ENCODE measurements at places on chromosomes 1 and 21.

DNA sequence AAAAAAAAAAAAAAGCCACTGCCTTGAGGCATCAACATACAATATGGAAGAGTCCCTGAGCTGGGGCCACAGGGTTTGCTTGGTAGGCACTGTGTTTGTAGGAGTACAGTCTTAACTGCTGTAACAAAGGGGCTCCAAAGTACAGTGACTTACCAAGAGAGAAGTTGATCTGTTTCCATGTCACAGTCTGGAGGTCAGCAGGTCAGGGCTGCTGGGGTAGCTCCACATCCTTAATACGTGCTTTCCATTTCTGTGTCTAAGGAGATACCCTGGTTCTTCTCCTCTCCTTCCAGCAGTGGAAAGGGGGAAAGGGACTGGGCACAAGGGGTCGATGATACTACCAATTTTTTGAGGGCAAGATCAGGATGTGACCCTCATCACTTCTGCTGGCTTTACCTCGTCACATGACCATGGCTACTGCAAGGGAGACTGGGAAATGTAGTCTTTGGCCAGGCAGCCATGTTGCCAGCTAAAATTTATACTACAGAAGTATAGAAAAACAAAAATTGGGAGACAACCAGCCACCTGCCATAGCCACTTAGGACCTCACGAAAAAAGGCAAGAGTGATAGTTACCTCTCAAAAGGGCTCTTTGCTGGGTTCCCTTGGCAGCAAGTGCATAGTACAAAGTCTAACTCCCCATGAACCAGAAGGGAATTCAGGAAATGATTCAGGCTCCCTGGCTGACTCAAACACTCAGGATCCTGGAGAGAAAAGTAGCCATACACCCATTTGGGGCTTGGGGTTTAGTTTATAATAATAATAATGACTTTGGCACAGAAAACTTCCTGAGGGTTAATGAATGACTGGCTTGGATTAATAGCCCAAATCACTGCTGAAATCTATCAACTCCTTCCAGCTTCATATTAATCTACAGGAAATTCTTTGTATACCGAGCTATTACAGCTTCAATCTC is 52.7 kb upstream of the ATP5PO start:
- H3K4me1 ChIP-seq: peaks cover 7% of the 10 kb centered on the region
- no peaks in the 10 kb centered on the region for H3K36me3 ChIP-seq
- no peak overlapping the region for H3K27ac ChIP-seq
- no peak overlapping the region for H3K4me3 ChIP-seq

DNA sequence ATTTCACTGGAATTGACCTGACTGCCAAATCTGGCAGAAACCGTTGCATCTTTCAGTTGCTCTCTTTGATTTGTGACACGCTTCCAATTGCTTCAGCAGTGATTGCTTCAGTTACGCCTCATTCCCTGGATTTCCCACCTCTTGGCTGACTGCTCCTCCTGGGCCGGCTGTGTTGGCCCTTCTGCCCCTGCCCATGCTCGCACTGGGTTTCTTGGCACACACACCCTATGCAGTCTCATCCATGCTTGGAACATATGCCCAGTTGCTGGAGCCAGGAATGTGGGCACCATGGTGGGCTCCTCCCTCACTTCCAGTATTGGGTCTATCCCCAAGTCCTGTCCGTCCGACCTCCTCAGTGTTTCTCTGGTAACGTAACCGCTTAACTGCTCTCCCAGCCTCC is 2.2 kb upstream of the ZBTB21 start:
- H3K4me1 ChIP-seq: peaks cover 6% of the 10 kb centered on the region
- H3K27ac ChIP-seq: no peak overlapping the region
- H3K36me3 ChIP-seq: no peaks in the 10 kb centered on the region
- H3K27me3 ChIP-seq: no peaks in the 10 kb centered on the region
- H3K4me3 ChIP-seq: no peak overlapping the region

DNA sequence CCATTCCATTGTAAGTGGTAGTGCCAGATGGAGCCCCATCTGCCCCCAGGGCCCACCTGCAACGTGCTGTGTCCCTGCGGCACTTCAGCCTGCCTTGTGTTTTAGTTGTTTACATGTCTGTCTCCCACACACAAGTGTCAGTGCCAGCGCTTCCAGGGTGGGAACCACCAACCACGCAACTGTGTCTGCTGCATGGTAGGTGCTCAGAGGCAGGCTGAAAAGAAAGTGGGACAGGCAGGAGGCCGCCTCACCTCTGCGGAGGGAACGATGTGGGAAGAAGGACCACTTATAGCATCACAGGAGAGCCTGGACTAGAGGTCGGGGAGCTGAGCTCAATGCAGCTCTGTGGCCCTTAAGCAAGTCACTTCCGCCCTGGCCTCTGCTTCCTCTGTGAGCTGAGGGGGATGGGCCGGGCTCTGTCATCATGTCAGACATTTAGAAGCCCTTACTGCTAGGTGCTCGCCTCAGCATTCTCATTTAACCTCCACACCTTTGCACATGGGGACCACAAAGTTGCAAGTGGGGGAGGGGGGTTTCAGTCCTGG is 17.9 kb downstream of the SLC9A1 start:
- peak; percentile 54 for DNase-seq
- no peaks in the 10 kb centered on the region for H3K27me3 ChIP-seq
- H3K27ac ChIP-seq: peak overlapping the region; percentile 45
- no peak overlapping the region for H3K4me3 ChIP-seq
- no peaks in the 10 kb centered on the region for H3K36me3 ChIP-seq

DNA sequence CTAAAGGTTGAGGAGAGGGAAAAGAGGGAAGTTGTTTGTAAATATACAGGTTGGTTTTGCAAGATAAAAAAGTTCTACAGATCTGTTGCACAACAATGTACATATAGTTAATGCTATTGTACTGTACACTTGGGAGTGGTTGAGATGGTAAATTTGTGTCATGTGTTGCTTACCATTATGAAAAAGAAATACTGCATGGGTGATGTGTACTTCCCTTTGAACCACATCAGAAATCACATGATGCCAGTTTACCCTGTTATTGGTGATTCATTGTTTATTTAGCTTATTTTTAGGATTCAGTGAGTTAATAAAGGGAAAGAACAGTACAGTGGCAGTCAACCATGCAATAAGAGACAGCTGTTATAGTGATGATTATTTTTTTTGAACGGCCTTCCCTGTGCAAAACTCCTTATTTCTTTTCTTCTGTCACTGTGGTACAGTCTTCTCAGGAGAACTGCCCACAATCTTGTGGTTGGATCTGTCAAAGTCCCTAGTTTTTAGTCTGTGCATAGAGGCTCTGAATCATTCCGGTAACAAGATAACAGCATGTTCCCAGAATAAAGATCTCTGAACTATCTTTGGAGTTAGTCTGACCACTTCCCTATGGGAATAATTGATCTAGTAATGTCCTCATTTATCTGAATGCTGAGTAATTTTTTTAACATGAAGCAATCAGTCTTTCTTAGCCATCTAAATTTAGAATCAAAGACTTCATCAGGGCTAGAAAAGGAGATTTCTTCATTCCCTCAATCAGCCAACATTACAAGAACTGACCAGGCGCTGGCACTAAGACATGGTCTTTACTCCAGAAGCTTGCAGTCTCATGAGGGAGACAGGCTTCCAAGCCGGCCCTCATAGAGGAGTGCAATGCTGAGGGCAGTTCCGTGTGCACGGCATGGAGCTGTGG is 84.2 kb downstream of the SH3GLB1 start:
- no peak overlapping the region for H3K4me3 ChIP-seq
- H3K36me3 ChIP-seq: no peaks in the 10 kb centered on the region
- peaks cover 32% of the 10 kb centered on the region for H3K4me1 ChIP-seq
- no peak for DNase-seq
- H3K27ac ChIP-seq: peak overlapping the region; percentile 48

DNA sequence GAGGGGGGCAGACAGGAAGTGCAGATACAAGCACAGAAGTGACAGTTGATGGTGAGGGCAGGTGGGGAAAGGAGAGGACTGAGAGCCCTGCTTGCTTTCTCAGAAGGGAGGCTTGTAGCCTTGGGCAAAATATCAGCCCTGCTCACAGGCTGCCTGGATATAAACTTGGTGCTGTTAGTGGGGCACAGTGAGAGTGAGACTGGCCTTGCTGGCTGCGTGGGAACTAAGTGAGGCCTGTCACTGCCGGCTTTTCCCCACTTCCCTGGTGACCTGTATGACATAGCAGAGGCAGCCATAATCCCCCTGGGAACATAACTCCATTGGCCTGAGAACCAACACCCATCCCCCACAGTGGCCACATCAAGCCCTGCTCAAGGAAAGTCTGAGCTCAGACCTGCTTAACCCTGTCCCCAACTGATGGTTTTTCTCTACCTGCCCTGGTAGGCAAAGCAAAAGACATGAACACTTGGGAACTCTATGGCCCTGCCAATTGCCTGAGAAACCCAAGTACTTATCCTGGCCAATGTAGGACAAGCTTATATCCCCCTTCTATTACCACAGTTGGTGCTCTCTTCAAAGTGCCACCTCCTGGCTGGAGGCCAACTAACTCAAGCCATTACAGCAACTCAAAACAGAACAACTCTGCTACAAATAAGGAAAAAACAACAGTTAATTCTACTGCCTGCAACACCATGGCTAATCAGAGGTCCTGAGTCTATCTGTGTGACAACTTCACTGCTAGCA is 472.7 kb downstream of the PLPP3 start:
- H3K27me3 ChIP-seq: no peaks in the 10 kb centered on the region
- no peaks in the 10 kb centered on the region for H3K4me1 ChIP-seq
- no peak overlapping the region for H3K27ac ChIP-seq
- DNase-seq: no peak
- H3K4me3 ChIP-seq: no peak overlapping the region

- DNase-seq: no peak
- no peak overlapping the region for H3K4me3 ChIP-seq
- no peaks in the 10 kb centered on the region for H3K4me1 ChIP-seq
- no peaks in the 10 kb centered on the region for H3K27me3 ChIP-seq
- H3K36me3 ChIP-seq: no peaks in the 10 kb centered on the region
Measured at GRCh38 chr1:30234091-30234490, 489.3 kb downstream of the MATN1 start.

DNA sequence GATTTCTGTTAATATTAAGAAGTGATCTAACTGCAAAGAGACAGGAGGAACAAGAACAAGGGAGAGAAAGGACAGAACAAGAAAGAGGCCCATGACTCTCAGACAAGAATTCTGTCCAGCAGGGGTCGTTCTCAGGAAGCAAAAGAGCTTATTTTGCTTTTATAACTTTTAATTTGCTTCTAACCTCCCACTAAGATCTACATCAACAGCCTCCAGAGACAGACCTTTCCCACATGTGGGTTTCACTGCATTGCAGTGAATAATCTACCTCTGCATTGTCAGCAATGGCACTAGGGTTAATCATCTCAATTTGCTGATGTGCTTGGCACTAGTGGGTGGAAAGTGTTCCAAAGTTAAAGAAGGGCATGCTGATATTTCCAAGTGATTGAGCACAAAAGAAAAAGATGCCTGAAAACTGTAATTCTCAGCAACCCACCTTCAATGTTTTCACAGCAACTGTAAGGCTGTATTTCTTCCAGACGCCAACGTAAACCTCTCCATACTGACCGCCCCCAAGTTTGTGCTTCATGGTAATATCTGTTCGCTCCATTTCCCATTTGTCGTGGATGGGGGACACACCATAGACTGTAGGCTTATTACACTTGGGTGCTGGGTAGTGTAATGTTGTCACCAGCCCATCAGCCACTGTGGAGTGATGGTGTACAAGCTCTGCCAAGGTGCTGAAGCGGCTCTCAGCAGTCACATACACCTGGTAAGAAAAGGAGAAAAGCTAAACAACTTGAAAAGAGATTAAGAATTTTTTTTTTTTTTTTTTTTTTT is 39.5 kb downstream of the TOR3A start:
- no peaks in the 10 kb centered on the region for H3K27me3 ChIP-seq
- H3K36me3 ChIP-seq: peaks cover 14% of the 10 kb centered on the region
- H3K4me1 ChIP-seq: no peaks in the 10 kb centered on the region
- DNase-seq: peak; percentile 25

- H3K27me3 ChIP-seq: no peaks in the 10 kb centered on the region
- no peak overlapping the region for H3K27ac ChIP-seq
- H3K4me1 ChIP-seq: no peaks in the 10 kb centered on the region
Measured at GRCh38 chr1:67997746-67998145, 52.7 kb downstream of the DIRAS3 start.

DNA sequence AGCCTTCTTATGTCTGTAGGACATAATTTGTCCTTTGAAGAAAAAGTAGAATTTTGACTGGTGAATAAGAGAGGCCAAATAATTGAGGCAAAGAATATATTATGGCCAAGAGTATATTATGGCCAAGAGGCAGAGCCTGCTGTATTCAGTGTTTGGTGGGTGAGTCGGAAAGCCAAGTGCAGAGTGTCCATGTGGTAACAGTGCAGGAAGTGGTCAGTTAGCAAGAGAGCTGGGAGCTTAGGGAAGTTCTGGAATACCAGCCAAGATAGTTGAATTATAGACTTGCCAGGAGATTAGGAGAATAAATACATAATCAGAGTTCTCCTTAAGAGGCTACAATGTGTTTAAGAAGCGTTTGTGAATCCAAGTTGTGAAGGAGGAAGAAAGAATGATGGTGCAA is 131.5 kb upstream of the LMO4 start:
- no peaks in the 10 kb centered on the region for H3K4me1 ChIP-seq
- H3K4me3 ChIP-seq: no peak overlapping the region
- no peak for DNase-seq
- no peaks in the 10 kb centered on the region for H3K27me3 ChIP-seq
- H3K27ac ChIP-seq: no peak overlapping the region
- no peaks in the 10 kb centered on the region for H3K36me3 ChIP-seq

GRCh38 chr1:85417876-85418275 is 47.1 kb downstream of the DDAH1 start:
- no peaks in the 10 kb centered on the region for H3K27me3 ChIP-seq
- no peaks in the 10 kb centered on the region for H3K4me1 ChIP-seq
- H3K27ac ChIP-seq: no peak overlapping the region
- no peaks in the 10 kb centered on the region for H3K36me3 ChIP-seq
- DNase-seq: no peak

DNA sequence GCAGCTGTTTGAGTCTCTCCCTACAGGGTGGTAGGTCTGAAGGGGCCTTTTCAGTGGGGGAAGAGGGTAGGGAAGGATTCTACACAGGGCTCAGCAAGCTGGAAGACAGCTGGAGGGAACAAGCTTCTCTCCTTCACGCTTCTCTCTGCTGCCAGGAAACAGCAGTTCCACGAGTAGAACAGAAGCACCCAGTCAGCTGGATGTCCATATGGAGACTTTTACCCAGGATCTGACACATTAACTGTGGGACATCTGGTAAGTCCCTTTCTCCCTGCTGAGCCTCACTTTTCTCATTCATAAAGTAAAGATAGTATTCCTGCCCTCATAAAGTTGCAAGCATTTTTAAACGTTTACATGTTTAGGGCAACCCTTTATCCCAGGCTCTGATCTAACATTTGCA is 280.3 kb downstream of the OMA1 start:
- no peaks in the 10 kb centered on the region for H3K27me3 ChIP-seq
- H3K4me3 ChIP-seq: no peak overlapping the region
- no peak for DNase-seq
- no peaks in the 10 kb centered on the region for H3K4me1 ChIP-seq
- H3K36me3 ChIP-seq: no peaks in the 10 kb centered on the region
- H3K27ac ChIP-seq: no peak overlapping the region

GRCh38 chr1:94624203-94624602 is 82.6 kb upstream of the F3 start:
- H3K4me1 ChIP-seq: no peaks in the 10 kb centered on the region
- no peak overlapping the region for H3K27ac ChIP-seq
- no peak overlapping the region for H3K4me3 ChIP-seq
- no peak for DNase-seq

All from pancreas (tissue), 10 donors.